Activated T-cell treated with anti-CD3 and anti-CD28 coated beads, Interleukin-2, amount 50 U/mL, for 72 hours (primary cell): ENCODE measurements at places on chromosomes 11 and 22.

DNA sequence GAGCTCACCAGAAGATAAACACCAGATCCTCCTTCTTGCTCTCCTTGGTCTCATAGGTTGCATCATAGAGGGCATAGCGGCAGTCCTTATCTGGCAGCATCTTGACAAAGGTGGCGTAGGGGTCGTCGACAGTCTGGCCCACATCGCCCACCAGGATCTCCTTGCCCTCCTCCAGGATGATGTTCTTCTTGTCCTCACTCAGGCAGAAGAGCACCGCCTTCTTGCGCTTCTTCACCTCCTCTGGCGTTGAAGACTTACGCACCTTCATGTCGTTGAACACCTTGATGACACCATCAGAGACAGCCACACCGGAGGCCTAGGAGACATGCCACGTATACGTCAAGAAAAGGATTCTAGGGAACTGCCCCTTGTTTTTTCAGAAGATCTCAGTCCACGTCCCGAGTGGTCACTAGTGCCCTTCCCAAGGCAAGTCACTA, 2.0 kb downstream of the CFL1 start:
- no peak for DNase-seq

DNA sequence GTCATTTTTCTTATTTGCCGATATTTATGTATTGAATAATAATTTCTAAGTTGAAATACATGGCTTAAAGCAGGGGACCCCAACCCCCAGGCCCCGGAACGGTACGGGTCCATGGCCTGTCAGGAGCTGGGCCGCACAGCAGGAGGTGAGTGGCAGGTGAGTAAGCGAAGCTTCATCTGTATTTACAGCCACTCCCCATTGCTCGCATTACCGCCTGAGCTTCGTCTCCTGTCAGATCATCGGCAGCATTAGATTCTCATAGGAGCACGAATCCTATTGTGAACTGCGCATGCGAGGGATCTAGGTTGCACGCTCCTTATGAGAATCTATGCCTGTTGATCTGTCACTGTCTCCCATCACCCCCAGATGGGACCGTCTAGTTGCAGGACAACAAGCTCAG, 4.5 kb downstream of the ZMAT5 start:
- no peak for DNase-seq

- DNase-seq, result no peak
These were observed 22.0 kb downstream of the MMP20 start for GRCh38 chr11:102603091-102603490.

DNA sequence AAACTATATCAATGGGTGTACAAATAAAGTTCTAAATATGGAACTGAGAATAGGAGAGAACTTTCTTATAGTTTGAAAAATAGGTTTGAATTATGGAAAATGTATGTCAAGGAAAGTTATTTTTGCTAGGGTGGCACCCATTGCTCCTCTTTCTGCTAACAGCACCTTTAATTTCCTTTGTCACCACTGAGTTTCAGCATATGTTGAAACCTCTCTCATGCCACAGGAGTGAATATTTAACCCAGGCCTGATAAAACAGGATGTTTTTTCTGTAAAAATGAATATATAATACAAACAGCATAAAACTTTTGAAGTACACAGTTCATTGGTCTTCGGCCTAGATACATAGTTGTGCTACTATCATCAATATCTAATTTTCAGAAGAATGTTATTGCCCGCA, 385.5 kb upstream of the ANO5 start:
- DNase-seq, result no peak

DNA sequence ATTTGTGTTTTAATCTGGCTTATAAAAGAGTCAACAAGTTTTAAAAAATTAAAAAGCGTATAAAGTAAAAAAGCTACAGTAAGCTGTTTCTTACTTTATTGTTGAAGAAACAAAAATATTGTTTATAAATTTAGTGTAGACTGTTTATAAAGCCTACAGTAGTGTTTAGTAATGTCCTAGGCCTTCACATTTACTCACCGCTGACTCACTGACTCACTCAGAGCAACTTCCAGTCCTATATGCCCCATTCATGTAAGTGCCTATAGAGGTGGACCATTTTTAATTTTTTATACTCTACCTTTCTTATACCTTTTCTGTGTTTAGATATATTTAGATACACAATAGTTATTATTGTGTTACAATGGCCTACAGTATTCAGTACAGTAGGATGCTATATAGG, 12.2 kb downstream of the MPPED2 start:
- DNase-seq, result no peak

DNA sequence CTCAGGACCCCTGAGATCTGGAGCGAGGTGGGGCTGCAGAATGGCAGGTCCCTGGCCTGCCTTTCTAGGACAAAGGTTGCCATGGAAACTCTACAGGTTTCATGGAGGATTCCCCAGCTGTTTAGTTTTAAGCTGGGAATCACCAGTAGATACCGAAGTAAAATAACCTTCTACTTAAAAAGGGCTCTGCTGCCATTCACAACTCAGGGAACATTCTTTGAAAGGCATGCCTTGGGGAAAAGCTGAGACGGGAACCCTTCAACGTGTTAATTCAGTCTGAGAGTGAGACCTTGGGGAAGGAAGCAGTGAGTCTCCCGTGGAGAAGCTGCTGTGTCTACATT, 493.3 kb downstream of the BRD1 start:
- DNase-seq, result no peak

GRCh38 chr22:42889304-42889703, 32.2 kb upstream of the ARFGAP3 start:
- DNase-seq, result no peak

GRCh38 chr11:64120951-64121569, 44.9 kb downstream of the MACROD1 start:
- DNase-seq, result no peak

DNA sequence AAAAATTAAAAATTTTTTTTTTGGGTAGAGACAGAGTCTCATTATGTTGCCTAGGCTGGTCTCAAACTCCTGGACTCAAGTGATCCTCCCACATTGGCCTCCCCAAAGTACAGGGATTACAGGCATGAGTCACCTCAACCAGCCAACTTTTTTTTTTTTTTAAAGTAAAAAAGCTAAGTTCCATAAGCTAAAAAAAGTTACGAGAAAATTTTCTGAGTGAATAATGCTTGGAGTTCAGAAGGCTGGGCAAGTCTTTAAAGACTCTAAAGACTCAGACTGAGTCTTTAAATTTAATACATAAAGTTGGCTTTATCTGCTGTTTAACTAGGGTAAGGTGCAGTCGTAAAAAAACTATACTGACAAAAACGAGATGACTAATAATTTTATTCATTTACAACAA, 5.6 kb downstream of the DDX6 start:
- DNase-seq, result peak; percentile 21

- DNase-seq, result no peak
These were observed 32.3 kb upstream of the ADSL start for GRCh38 chr22:40314041-40314440.

GRCh38 chr11:19769820-19770219, 57.2 kb downstream of the NAV2 start:
- peak; percentile 8 for DNase-seq

- DNase-seq, result no peak
These were observed 76.2 kb downstream of the GALNT18 start for GRCh38 chr11:11545285-11546275.

DNA sequence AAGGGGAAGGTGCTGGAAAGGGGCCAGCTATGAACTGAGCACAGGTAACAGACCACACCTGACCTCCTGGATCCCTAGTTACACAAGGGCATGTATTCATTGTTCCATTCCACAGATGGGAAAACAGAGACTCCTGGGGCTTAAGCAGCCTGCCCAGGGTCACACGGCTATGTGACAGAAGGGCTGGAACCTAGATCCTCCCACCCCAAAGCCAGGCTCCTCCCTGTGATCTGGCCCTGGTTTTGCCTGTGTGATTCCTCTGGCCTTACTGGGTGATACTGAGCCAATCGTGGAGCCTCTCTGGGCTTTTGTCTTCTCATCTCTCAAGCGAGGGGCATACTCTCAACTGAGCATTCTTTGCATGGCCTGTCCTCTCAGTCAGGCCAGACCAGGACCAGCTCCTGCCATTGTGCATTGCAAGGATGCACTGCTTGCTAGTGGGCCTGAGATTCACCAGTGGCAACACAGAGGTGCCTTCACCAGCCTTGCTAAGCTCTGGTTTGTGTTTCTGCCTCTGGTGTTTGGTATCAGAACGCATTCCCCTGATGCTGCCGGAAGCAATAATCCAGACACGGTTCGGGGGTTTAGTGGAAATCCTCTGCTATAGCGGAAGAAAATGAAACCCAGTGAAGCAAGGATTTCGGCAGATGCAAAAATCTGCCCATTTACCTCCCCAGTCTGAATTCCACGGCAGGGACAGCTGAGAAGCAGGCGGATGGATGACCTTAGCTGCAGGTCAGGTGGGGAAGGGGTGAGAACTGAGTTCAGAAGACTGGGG, 226.6 kb downstream of the ST3GAL4 start:
- no peak for DNase-seq

- DNase-seq, result no peak
These were observed 13.4 kb downstream of the SHANK2 start for GRCh38 chr11:71238941-71239340.

GRCh38 chr11:91296629-91297028, 928.0 kb upstream of the FAT3 start:
- no peak for DNase-seq

- no peak for DNase-seq
These were observed 13.2 kb downstream of the MAP6 start for GRCh38 chr11:75655605-75656004.

GRCh38 chr22:46878191-46878948, 115.9 kb downstream of the TBC1D22A start:
- no peak for DNase-seq

DNA sequence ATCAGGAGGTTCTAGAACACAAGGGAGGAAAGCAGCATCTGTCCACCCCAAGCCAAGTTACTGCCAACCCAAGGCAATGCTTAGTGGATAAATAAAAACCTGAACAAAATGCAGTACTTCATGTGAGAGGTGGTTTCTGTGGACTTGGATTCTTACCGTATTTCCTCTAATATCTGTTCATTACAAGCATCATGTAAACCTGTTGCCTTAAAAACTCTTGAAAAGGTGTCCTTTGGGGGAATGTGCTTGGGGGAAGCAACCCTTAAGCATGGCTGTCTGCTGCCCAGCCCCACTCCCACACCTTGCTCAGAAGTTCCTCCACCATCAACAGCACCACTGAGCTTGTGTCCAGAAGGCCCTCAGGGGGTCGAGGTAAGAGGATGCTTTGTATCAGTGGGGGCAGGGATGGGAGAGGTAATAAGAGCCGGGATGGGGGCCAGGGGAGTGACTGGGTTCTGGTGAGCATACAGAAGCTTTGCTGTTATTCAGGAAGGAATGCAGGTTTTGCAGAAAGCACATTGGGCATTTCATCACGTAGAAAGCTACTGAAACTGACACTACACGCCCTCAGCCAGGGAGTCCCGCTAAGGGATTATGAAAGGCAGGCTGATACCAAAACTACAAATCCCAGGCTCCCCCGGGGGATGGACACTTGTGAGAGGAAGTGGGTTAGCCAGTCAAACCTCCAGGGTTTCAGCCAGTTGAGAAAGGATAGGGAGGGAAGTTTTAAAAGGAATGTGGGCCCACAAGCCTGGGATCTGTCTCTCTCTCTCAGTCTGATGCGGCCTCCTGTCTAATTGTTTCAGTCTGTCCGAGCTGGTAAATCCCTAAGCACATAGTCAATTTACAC, 52.0 kb downstream of the KCNJ1 start:
- DNase-seq, result no peak

- peak; percentile 67 for DNase-seq
These were observed 4.2 kb downstream of the AMPD3 start for GRCh38 chr11:10459029-10459970.

GRCh38 chr11:45934580-45935318, 12.3 kb downstream of the LARGE2 start:
- no peak for DNase-seq

DNA sequence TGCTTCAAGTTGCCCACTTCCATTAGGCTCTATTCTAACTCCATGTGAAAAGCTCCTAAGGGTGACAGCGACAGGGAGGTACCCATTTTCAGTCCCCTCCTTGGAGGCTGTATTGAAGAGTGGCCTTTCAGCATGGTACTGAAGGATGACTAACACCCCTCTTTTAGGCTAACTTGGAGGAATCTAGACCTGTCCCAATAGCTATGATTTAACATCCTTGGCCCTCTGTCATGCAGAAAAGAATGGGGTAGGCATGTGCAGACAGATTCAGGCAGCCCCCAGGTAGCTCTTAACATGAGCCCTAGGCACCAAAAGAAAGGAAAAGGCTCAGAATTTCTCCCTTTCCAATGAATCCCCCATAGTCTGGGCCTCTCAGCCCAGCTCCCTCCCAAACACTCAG, 89.3 kb upstream of the AMOTL1 start:
- no peak for DNase-seq

- DNase-seq, result no peak
These were observed 162.8 kb downstream of the SHANK2 start for GRCh38 chr11:71089571-71089970.

GRCh38 chr22:44200855-44201550, 20.3 kb downstream of the PARVG start:
- no peak for DNase-seq

- no peak for DNase-seq
These were observed 62.6 kb downstream of the BUD13 start for GRCh38 chr11:116710001-116710674.

GRCh38 chr11:60498399-60498798, 5.8 kb downstream of the MS4A12 start:
- no peak for DNase-seq

- DNase-seq, result no peak
These were observed 1.4 kb upstream of the CRTAM start for GRCh38 chr11:122836916-122837315.

DNA sequence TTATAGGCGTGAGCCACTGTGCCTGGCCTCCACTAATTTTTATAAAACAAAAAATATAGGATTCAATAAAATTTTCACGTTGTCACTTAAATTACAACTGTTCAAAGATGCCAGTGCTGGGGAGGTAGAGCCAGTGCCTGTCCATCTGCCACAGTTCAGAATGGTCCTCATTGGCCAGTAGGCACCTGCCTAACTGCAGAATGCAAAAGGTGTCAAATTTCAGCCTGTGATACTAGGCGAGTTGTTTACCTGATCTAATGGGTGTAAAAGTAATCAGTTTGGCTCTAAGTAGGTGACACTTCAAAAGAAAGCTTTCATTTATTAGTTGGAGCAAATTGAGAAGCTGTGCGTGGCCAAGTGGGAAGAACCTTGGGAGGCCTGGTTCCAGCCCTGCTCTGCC, 2.4 kb downstream of the SMARCB1 start:
- DNase-seq, result no peak

GRCh38 chr11:93370260-93370659, 39.7 kb downstream of the DEUP1 start:
- DNase-seq, result no peak

- no peak for DNase-seq
These were observed 460.5 kb downstream of the BRD1 start for GRCh38 chr22:49367041-49367697.

- no peak for DNase-seq
These were observed 4.7 kb downstream of the CD5 start for GRCh38 chr11:61106894-61107470.

GRCh38 chr11:73965076-73965763, 14.4 kb downstream of the DNAJB13 start:
- DNase-seq, result no peak

- DNase-seq, result peak; percentile 40
These were observed 6.4 kb downstream of the STARD10 start for GRCh38 chr11:72787216-72788104.
